ENCODE measurements at places on chromosomes 5 and 9.
A peak's percentile ranks its signal among the peaks of the same experiment; 100 is the strongest.

- DNase-seq: no peak
Measured at GRCh38 chr5:132470010-132470392, 20.6 kb downstream of the IRF1 start.

- peak; percentile 39 for DNase-seq
Measured at GRCh38 chr5:38258319-38259061, at the start of gene EGFLAM. TSS of gene EGFLAM (plus strand) at chr5:38258559. CDS start at chr5:38258755, 196 bp downstream.

GRCh38 chr9:72082536-72082935 lies 22.1 kb upstream of the C9orf57 start:
- DNase-seq: no peak

DNA sequence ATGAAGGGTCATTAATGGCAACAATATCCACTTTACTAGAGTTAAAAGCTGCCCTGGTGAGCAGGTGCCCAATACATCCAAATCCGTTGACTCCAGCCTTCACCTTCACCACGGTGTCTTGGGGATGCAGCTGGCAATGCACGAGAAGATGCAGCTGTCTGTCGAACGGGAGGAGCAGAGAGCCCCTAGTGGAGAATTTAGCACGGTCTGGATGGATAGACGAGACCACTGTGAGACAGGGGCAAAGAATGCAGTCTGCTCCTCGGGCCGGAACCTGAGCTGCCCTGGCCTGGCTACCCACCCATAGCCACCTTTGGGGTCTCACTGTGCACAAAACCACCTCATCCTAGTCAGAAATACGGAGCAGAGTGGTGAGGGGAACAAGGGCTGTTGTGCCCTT lies 35.1 kb downstream of the ADRA1B start:
- DNase-seq: no peak

GRCh38 chr5:102858808-102859207 lies 103.7 kb downstream of the PAM start:
- DNase-seq: peak; percentile 31

DNA sequence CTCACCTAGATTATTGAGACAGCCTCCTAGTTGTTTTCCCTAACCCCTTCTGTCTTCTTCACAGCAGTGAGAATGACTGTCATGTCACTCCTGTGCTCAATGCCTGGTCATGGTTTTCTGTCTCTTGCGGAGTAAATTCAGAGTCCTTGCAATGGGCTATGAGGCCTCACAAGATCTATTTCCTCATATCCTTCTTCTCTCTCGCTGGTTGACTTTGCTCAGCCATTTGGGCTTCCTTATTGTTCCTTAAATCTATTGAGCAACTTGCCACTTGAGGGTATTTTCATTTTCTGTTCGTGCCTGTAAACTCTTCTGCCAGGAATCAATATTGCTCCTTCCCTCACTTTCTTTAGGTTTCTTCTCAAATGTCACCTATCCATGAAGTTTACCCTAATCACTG lies 9.0 kb downstream of the PPP3R2 start:
- DNase-seq: no peak

DNA sequence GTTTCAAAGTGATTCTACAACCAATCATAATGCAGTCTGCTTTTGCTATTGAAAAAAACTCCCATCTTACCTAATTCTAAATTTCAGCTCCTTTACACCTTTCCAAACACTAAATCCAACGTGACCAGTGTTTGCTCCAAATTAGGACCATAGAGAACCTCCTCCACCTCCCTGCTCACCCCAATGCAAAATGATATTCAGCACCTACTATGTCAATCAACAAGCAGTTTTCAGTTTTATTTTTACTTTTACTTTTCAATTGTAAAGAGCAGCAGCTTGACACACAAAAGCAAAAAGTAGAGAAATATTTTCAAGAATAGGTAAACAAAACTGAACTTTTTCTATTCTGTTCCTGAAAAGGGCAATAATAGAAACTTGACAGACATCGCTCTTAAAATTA lies 3.4 kb downstream of the FAM13B start:
- no peak for DNase-seq

- no peak for DNase-seq
Measured at GRCh38 chr9:133560311-133560710, 25.8 kb downstream of the ADAMTSL2 start.

- peak; percentile 98 for DNase-seq
Measured at GRCh38 chr5:132426525-132427138, 57.1 kb downstream of the SLC22A5 start.

DNA sequence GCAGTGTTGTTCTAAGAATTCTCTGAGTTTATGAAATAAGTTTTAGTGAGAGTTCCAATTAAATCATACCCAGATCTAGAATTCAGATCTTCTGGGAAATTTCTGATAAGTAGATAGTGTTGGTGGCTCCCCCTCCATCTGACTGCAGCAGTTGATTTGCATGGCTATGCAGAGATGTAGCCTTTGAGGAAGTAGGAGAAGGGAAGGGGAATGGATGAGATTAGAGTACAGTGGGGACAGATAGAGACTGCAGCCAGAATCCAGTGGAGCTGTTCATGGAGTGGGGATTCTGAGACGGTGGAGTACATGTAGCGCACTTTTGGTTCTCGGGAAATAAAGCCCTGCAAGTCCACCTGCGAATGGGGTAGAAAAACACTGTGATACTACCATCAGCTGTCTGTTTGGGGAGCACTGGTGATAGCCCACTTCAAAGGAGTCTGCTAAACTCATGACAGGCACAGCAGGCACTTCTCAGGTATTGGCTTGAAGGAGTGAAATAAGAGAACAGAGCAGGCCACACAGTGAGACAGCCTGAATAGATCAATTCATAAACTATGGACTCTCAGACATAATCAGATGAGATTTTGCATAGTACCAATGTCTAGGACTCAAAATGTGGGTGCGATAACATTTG lies 96.8 kb downstream of the ALDH1A1 start:
- no peak for DNase-seq

- no peak for DNase-seq
Measured at GRCh38 chr9:77771171-77771570, 123.0 kb upstream of the GNA14 start.

DNA sequence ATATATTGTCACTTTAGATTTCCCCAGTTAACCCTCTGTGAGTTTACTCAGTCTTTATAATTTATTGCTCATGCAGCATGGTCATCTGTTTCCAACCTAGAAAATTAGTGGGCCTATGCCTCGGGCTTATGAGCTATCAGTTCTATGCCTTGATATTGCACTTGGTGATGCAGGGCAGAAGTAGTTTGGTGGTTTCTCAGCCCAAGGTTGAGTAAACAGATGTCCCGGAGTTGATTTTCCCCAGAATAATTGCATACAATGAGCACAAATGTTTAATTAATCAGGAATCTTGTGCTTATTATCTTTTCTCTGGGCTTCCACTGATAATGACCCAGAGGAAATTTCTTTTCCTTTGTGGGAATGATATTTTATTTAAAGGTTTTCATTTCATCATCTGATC lies 474.0 kb downstream of the CCDC171 start:
- no peak for DNase-seq

DNA sequence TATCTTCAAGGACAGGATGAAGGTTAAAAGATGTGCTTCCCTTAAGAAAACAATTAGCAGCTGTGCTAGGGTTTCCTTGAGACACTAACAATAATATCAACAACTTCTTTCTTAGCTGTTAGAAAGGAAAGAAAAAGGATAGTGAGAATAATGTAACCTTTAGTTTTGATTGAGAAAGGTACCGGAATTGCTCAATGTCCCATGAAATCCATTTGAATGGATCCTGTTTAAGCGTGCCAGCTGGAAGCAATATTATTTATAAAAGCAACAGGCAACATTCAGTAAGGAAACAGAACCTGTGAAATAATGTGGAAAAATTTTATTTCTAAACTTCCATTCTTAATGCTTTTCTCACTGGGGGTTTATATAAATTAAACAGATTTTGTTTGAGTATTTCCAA lies 120.9 kb downstream of the CCDC192 start:
- DNase-seq: no peak

DNA sequence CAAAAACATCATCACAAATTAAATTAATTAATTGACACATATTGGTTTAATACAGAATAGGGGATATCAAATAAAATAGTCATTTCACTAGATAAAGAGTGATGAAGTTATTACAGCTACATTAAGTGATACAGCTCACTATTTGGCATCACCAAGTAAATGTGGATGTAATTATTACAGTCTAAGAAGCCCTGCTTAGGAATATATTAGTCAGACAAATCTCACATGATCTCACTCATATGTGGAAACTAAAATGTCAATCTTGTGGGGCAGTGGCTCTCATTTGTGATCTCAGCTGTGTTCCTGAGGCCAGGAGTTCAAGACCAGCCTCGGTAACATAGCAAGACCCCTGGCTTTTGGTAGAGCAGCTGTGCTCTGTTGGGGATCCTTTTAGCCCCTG lies 233.4 kb upstream of the RGMB start:
- no peak for DNase-seq

GRCh38 chr5:173594061-173594460 lies 22.4 kb downstream of the BOD1 start:
- no peak for DNase-seq

GRCh38 chr5:56501781-56502557 lies 268.8 kb upstream of the ANKRD55 start:
- DNase-seq: no peak

DNA sequence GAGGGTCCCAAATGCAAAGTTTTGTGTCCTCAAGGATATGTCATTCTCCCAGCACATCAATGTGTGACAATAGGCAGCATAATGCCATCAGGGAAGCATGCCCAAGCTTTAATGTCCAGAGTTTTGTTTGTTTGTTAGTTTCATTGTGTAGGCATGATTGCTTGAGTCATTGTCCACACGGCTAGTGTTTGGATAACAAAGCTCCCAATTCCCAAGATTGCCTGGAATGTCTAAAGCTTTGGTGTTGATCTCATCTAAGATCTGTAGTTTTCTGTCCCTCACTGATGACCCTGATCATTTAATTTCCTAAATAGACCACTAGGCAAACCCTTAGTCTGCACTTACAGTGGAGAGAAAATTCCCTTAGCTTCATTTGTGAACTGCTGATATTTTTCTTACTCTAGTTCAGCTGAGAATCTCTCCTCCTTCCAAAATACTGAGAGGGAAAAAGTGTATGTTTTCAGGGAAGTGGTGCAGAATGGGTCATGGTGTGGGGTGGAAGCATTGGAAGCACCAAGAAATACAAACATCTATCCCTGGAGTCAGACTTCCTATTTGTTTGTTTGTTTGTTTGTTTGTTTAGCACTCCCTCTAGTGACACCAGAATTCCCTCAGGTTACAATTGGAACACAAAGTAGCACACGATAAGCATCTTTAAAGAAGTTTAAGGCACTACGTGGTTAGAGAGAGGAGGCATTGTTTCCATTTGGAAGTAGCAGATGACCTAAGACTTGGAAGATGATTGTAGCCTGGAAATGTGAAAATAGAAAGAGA lies 127.1 kb downstream of the PRDM6 start:
- DNase-seq: no peak

- DNase-seq: no peak
Measured at GRCh38 chr5:149799965-149800516, 69.9 kb downstream of the PPARGC1B start.

- no peak for DNase-seq
Measured at GRCh38 chr5:93604644-93605515, 21.9 kb downstream of the NR2F1 start.

DNA sequence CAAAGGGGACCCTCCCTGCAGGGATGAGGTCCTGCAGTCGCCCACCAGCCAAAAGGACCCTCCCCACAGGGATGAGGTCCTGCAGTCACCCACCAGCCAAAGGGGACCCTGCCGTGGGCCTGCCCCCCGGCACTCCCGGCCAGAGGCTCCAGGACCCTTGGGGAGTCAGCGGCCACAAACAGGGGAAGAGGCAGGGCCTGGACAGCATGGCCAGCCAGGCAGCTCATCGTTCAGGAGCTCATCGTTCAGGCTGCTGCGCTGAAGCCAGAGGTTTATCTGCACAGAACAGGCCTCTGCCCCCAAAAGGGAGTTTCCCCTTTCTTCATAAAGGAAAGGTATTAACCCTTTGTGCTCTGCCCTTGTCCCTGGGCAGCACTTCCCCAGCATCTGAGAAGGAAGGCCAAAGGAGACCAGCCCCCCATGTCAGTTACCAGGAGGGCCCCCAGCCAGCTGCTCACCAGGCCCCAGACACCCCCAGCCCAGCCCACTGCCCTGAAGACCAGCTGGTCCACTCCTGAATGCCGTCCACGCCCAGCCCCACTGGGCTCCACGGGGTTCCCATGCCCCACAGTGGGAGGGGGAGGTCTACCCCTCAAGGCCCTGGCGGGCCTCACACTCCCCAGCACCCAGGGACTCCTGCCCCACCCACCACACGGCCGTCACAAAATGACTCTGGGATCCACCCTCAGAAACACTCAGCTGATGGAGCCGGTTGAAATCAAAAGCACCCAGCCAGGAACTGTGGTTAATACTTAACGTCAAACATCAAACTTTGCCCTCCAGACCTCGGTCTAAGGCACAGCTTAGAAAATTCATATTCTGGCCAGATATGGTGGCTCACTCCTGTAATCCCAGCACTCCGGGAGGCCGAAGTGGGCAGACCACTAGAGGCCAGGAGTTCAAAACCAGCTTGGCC lies 6.3 kb downstream of the SLC12A7 start:
- no peak for DNase-seq

DNA sequence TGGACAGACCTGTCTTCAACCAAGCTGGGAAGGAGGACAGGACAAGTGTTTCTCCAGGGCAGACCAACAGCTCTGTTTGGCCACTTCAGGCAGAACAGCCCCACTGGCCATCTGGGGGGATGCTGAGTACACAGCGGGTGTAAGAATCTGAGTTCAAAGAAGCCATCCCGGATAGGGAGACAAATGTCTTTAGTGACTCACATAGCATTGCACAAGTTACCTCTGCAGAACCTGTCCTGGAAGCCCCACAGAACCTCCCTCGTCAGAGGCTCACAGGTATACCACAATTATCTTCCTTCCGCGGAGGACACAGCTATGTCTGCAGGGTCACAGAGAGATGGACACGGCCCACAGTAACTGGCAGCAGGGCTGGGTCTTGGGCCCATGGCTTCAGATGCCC lies 2.0 kb downstream of the OR2V2 start:
- DNase-seq: no peak

DNA sequence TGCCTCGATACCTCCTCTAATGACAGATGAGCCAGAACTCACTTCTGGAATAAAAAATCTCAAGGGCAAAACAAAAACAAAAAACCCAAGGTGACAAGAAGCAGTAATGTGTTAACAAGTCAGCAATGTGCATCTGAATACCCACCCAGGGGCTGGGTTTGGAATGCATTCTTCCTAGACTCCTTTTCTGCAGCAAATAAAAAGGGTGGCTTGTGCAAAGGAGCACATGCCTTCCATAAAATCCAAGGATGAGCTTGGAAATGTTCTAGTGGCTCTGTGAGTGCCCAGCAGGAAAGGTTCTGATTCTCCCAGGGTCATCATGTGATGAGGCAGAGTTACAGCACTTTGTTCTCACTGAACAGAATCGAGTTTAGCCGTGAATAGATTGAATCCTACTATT lies 599.9 kb downstream of the RAB3C start:
- DNase-seq: no peak

DNA sequence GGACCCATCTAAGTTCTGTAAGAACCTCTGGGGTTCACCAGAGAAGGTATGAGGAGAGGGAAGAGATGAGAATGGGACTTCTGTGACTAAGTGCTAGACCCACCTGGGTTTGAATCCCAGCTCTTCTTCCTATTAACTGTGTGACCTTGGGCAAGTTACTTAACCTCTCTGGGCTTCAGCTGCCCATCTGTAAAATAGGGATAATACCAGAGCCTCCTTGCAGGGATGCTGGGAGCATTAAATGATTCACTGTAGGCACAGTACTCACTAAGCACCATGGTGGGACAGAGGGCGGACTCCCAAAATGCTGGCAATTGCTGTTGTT lies 53.6 kb downstream of the WHRN start:
- DNase-seq: no peak

All from H4 (cell line).